Kidney glomerular epithelial cell (primary cell): ENCODE measurements at places on chromosomes 1 and 21.
A peak's percentile ranks its signal among the peaks of the same experiment; 100 is the strongest.

GRCh38 chr21:44052830-44053226, 40.7 kb downstream of the TRAPPC10 start:
- DNase-seq: no peak

- DNase-seq: no peak
These were observed 51.8 kb upstream of the INSL5 start for GRCh38 chr1:66852870-66853269.

GRCh38 chr1:155169541-155169940, 3.6 kb downstream of the KRTCAP2 start:
- no peak for DNase-seq

DNA sequence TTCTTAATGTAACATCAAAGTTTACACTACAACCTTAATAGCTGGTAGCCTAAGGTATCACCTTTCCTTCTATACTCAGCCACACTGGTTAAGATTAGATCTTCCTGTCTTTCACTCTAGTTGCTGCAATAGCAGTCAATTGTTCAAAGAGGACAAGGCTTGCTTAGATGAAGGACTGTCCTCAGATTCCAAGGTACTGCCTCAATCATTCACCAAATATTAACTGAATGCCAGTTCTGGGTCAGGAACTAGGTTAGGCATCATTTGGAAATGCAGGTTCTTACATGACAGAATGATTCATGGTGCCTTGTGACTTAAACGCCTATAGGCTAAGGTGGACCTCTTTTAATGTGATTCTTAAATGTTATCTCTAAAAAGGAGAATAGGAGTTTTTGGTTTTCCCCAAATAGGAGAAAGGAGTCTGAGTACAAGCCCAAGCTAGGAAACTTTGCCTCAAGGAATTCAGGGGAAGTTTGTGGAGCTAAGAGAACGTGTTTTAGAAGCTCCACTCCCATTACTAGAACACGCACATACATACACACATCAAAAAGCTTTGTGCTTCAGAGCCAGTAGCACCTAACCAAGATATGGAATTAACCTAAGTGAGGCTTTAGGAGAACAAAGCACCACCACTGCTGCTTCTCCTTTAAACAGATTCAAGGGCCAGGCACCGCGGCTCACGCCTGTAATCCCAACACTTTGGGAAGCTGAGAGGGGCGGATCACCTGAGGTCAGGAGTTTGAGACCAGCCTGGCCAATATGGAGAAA, 8.5 kb upstream of the WDR47 start:
- peak; percentile 16 for DNase-seq

GRCh38 chr1:11838349-11839272, 9.0 kb downstream of the NPPA start:
- DNase-seq: no peak

- DNase-seq: no peak
These were observed 4.9 kb upstream of the TENT5C start for GRCh38 chr1:117600966-117601365.

DNA sequence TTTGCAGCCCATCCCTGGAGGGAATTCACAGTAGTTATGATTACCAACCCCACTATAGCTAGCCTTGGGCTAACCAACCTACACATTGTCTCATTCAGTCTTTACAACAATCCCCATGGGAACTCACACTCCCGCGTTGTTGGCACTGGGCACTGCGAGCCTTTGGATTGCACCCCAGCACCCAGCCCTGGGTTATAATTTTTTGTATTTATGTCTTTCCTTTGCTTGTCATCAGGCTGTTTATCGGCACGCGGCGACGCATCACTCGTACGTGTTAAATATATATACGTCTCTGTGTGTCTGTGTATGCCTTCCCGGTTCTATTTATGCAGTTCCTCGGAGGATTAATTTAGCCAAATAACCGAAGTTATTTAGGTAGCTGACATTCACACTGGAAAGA, 47.2 kb upstream of the IGSF21 start:
- DNase-seq: no peak

DNA sequence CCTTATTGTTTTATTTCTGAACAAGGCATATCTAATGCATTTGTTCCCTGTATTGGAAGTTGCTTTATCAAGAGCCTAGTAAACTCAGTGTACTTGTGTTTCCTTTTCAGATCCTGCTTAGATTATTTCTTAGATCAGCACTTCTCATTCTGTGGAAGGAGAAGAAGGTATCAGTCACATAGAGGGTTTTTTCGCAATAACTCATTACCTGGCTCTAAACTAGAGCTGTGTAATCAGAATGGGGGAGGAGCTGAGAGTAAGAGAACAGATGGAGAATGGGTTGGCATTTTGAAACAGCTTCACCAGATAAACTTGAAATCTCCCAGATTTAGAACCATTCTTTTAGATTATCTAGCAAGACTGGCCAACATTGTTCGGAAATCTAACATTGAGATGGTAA, 11.0 kb downstream of the AHCYL1 start:
- no peak for DNase-seq

DNA sequence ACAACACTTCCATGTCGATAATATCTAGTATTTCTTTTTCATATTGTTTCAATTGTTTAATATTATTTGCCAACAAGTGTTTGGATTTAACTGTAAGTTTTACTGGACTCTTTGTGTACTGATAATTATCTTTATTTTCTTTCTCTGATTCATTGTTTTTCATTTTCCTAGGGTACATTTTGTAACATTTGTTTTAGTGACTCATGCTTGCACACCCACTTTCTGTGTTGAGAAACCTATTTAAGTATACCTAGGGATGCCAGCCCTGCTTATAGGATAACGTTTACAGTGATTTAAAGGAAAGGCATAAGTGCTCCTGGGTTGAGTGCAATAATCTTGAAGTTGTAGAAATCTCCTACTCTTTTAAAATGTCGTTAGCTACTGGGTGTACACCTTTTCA, 1386.0 kb upstream of the ADGRL4 start:
- peak; percentile 4 for DNase-seq

DNA sequence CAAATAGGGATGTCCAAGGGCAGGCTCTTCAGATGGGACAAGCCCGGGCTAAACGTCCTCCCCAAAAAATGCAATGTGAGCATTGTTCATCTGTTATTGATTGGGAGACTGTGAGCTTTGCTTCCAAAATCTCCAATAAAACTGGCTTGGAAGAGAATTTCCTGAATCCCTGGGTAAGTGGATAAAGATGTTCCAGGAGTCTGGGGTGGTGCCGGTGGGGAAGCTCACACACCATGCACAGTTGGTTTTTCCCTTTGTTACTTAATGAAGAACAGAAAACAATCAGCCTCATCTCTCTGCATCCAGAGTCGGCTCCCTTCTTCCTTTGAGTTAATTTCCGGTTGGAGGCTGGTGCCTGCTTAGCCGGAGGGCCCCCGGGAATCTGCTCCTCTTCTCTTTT, 72.1 kb upstream of the ZBTB40 start:
- DNase-seq: no peak

GRCh38 chr21:38825921-38826320, 20.2 kb downstream of the ETS2 start:
- DNase-seq: no peak

DNA sequence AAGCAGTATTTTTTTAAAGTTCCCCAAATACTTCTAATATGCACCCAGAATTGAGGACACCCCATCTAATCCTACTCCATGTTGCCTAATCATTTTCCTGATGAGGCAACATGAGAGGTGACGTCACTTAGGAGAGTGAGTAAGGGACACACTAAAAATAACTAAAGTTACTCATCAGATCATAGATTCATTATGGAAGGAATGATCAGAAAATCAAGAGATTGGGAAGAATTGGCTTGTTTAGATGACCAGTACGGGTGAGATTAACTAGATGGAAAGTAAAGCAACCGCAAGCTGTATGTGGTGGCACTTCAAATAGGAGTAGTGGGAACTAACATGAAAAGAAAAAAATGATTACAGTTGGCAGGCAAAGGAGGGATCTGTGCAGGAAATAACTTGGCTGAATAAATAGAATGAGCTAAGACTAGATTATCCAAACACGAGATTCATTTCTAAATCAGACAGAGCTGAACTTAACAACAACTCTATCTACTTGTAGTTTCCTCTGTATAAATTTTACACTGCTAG, 61.4 kb upstream of the CXADR start:
- DNase-seq: peak; percentile 23

- DNase-seq: no peak
These were observed 2.5 kb downstream of the MPZ start for GRCh38 chr1:161307230-161307768.

DNA sequence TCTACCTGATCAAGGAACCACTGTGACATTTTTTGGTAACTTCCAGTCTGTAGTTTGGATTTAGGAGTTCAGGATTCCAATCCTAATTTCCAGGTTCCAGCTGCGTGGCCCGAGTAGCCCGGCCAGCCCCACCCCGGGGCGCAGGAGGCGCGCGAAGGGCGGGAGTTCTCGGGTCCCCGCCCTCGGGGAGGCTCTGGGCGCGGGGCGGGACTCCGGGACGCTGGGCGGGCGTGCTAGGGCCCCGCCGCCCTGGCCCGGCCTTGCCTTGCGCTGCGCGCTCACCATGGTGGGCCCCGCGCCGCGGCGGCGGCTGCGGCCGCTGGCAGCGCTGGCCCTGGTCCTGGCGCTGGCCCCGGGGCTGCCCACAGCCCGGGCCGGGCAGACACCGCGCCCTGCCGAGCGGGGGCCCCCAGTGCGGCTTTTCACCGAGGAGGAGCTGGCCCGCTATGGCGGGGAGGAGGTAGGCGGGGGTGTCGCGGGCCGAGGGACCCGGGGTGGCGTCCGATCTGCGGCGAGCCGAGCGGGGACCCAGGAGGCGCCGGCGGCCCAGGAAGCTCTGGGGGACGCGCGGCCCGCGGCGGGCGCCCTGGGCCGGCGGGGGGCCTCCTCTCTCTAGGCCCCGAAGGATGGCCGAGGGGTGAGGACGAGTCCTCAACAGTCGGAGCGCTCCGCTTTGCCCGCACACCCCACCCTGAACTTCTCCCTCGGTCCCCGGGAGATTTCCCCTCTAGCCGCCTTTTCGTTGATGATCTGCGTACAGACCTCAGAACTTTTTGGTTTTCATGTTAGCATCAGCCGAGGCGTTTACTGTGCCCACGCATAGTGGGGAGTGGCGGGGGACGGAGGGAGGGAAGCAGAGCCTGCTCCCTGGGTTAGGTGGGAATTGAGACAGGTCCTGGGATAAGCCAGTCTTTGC, at the start of gene NENF:
NENF (plus strand) TSS at position 260 of the 916 bp plus-strand sequence; CDS start at position 284, 24 bp downstream.
- peak; percentile 60 for DNase-seq

GRCh38 chr1:183051546-183051945, 28.3 kb downstream of the LAMC1 start:
- DNase-seq: no peak

DNA sequence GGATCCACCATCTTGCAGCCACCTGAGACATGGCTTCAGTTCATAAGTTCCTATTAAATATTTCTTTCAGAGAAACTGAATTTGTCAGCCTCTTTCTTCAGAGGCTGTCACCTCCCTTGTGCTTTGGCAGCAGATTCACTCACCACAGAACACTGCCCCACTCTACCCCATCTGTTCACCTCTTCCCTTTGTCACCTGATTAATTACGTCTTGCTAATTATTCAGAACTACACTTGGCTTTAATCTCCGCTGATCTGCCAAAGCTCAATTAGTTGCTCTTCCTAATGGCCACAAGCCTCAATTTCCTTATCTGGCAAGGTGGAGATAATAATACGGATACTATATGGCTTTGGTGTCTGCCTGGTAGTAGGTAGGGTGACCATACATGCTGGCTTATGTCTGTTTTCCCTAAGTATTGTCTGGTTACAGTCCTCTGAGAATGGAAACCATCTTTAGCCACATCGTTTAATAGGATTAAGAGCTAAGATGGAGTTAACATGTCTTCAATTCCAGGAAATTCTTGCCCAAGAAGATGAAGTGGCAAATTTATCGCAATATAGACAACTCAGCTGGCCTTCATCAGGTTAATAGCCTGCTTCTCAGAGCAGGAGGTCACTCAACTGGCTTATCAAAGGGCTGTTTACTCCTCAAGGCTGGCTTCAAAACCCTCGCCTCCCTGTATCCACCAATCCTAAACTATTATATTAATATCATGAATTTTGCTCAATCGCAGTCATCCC, 58.2 kb upstream of the ADAR start:
- DNase-seq: no peak

GRCh38 chr1:224506141-224506814, 71.7 kb upstream of the WDR26 start:
- DNase-seq: no peak

- DNase-seq: no peak
These were observed 20.2 kb upstream of the IVNS1ABP start for GRCh38 chr1:185337246-185337645.

DNA sequence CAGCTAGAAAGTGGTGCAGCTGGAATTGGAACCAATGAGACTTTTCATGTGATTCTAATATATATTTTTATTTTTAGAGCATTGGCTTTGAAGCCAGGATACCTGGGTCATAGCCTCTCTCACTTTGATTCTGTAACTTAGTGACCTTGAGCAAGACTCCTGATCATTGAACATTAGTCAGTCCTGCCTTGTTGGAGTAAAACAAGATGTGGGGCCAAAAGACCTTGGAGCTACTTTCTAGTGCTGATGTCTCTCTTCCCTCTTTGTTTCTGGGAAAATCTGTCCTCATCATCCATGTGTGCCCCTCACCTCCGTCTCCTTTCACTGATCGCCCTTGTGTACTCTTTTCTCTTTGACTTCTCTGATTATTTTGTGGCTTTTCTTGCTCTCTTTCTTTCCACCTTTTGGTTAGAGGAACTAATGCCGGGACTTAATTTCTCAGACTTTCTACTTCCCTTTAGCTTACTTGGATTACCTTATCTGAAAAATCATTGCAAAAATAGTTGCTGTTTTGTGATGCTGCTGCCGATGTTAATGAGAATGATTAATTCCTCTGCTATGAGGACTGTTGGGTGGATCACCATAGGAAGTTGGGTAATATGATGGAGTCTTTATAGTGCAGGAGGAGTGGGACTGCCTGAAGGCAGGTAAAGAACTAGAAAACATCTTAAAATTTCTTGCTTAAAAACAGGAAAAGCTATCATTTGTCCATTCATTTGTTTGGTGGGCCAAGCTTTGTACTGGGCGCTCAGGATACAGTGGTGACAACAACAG, 72.0 kb downstream of the NOS1AP start:
- DNase-seq: peak; percentile 13

GRCh38 chr1:192852001-192852947, 43.4 kb downstream of the RGS2 start:
- DNase-seq: no peak

DNA sequence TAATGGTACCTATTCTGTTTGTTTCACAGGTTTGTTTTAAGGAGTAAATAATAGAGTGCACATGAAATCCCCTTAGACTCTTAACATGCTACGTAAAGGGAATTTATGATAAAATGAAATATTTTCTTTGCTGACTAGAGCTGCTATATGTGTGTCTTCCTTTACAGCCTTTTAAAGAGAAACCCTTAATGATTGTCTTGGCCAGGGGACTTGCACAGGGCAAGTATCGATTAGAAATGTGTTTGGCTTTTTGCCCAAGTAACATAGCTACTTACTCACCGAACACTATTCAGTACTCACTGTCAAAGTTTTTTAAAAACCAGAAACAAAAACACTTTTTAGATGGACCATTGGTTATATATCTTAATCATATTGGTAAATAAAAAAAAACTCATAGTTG, 71.3 kb upstream of the KIAA1614 start:
- DNase-seq: no peak

GRCh38 chr1:110645821-110646735, 28.7 kb downstream of the KCNA3 start:
- DNase-seq: peak; percentile 2
